Natural killer cell treated with Interleukin-12 subunit alpha and Interleukin-12 subunit beta and Interleukin-15 and Interleukin-18, amount 100 ng/mL, for 72 hours (primary cell): ENCODE measurements at places on chromosomes 3 and 15. TPM values are rescaled to one million over a fixed set of nuclear protein-coding genes. Genes with fewer than 3 reads are reported as not detected.

The SLMAP gene
- 57.3 TPM for total RNA-seq

The HIGD2B gene
- 0.39 TPM for total RNA-seq

The SGO1 gene
- 21.6 TPM for total RNA-seq

The FBXW12 gene
- not detected for total RNA-seq

The C3orf20 gene
- total RNA-seq: not detected

The LYZL4 gene
- total RNA-seq: not detected

The ZCWPW2 gene
- 0.24 TPM for total RNA-seq

The GOLGA8N gene
- total RNA-seq: 150 TPM

The IFT80 gene
- 25.7 TPM for total RNA-seq

The FOXL2NB gene
- not detected for total RNA-seq

The SKOR1 gene
- total RNA-seq: 0.48 TPM

The MYRIP gene
- total RNA-seq: not detected

The RYR3 gene
- total RNA-seq: not detected

The FANCI gene
- total RNA-seq: 131 TPM

The AHSG gene
- not detected for total RNA-seq

The IGDCC3 gene
- not detected for total RNA-seq
